ENCODE measurements at places on chromosomes 5 and 9. TPM values are rescaled to one million over a fixed set of nuclear protein-coding genes. Genes with fewer than 3 reads are reported as not detected.

GRCh38 chr5:81749192-81749560, 1.7 kb downstream of the SSBP2 start:
- no peak for ATAC-seq

- no peak for ATAC-seq
These were observed 500.3 kb upstream of the GRIA1 start for GRCh38 chr5:152990217-152990616.

DNA sequence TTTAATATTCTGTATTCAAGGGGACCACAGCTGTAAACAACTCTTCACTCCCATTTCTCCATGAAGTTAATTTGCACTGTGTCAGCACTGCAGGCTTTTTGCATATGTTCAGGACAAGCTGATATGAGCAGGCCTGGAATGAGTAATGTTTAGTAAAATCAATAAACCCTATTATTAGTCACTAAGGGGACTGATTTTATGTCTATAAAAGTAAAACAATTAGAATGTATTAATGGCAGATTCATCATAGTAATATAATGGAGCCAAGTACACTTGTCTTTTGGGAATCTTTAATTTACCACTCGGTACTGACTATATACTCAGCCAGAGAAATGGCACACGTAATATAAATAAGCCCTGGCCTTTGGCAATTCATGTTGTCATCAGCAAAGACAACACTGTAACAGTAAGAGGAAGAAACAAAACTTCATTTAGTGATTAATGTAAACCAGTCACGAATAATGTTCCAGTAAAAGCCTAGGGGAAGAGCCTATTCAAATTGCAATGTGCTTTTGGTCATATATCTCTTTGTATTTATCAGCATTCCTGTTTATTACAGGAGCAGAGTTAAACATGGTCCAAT, 111.6 kb downstream of the ZNF608 start:
- ATAC-seq = no peak

DNA sequence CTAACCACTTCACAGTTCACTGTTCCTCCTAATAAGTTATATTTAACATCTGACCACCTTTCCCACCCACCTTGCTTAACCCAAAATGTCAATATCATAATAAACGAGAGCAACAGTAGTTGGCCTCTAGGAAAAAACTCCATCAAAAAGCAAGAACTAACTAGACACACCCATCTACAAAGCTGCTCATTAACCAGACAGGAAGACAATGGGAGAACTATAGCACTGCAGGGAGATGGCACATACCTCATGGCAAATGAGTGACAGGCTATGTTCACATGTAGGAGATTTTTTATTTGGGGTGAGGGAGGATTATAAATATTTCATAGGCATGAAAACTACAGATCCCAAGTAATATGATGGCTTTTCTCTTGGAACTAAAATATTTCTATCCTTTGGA, 23.6 kb upstream of the CDK5RAP2 start:
- ATAC-seq = no peak

DNA sequence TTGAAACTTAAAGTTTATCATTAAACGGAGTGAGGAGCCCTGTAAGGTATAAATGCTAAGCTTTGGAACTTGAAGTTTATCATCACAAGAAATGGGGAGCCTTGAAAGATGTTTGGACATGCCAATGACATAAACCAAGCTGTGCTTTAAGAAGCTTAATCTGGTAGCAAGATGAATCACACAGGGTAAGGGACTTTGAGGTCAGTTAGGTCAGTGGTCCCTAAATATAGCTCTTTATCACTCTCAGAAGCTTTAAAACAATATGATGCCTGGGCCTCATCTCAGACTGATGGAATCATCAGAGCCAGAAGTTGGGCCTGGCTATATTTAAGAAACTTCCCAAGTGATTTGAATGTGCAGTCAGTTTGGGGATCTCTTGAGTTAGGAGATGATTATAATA, 85.7 kb downstream of the TNC start:
- no peak for ATAC-seq

GRCh38 chr5:102920762-102921161, 165.7 kb downstream of the PAM start:
- ATAC-seq = no peak

DNA sequence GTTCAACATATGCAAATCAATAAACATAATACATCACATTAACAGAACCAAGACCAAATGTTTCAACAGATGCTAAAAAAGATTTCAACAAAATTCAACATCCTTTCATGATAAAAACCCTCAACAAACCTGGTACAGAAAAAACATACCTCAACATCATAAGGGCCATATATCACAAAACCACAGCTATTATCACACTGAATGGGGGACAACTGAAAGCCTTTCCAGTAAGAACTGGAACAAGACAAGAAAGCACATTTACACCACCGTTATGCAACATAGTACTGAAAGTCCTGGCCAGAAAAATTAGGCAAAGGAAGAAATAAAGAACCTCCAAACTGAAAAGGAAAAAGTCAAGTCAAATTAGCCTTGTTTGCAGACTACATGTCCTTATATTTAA, 93.6 kb downstream of the DTWD2 start:
- ATAC-seq = no peak

- no peak for ATAC-seq
These were observed 90.2 kb downstream of the SAXO1 start for GRCh38 chr9:18942801-18943200.

- no peak for ATAC-seq
These were observed 153.2 kb downstream of the EDIL3 start for GRCh38 chr5:84231433-84231832.

DNA sequence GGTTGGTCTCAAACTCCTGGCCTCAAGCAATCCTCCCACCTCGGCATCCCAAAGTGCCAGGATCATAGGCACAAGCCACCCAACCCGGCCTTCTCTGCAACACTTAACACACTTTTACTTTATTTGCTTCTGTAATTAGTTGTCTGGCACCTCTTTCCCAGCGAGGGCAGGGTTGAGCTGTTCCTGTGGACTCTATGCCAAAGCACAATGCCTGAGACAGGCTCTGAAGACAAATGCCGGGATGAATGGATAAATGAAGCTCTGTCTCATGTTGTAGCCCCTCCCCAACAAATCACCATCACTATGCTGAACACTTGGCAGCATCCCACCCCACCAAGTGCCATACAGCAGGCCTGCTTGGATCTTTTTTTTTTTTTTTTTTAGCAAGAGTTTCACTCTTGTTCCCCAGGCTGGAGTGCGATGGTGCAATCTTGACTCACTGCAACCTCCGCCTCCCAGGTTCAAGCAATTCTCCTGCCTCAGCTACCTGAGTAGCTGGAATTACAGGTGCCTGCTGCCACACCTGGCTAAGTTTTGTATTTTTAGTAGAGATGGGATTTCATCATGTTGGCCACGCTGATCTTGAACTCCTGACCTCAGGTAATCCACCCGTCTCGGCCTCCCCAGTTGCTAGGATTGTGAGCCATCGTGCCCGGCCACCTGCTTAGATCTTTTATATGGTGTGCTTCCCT, 21.3 kb downstream of the GPX3 start:
- ATAC-seq = no peak

DNA sequence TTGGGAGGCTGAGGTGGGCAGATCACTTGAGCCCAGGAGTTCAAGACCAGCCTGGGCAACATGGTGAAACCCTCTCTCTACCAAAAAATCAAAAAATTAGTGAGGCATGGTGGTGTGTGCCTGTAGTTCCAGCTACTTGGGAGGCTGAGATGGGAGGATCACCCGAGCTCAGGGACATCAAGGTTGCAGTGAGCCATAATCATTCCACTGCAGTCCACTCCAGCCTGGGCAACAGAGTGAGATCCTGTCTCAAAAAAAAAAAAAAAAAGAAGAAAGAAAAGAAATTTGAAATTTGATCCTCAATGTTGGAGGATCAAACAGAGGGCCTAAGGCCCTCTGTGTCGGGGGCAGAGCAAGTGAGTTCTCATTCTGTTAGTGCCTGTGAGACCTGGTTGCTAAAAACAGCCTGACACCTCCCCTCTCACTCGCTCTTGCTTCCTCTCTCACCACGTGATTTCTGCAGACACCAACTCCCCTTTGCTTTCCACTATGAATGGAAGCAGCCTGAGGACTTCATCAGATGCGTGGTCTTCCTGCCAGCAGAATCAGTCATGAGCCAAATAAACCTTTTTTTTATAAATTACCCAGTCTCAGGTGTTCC, 8.4 kb upstream of the GOLPH3 start:
- ATAC-seq = no peak

DNA sequence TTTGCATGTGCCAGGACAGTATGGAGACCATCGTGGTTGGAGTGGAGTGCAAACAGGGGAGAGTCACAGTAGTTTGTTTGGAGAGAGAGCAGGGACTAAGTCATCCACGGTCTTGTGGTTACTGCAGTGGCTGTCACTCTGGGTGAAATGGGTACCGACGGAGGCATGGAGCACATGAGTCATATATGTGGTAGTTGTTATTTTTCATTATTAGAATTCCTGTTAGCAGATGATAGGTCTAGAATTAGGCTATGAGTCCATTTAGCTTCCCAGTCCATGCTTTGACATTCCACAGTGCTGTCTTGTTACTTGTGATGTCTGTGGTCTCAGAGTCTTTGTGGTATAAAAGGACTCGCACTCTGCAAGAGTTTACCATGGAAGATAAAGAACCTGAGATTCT, 303.9 kb downstream of the DMRT2 start:
- no peak for ATAC-seq

- no peak for ATAC-seq
These were observed 3.8 kb downstream of the SPRY4 start for GRCh38 chr5:142320851-142321560.

- no peak for ATAC-seq
These were observed 405.3 kb upstream of the RGMB start for GRCh38 chr5:98368141-98368540.

- no peak for ATAC-seq
These were observed 663 bp upstream of the ZNF366 start for GRCh38 chr5:72507907-72508238.

DNA sequence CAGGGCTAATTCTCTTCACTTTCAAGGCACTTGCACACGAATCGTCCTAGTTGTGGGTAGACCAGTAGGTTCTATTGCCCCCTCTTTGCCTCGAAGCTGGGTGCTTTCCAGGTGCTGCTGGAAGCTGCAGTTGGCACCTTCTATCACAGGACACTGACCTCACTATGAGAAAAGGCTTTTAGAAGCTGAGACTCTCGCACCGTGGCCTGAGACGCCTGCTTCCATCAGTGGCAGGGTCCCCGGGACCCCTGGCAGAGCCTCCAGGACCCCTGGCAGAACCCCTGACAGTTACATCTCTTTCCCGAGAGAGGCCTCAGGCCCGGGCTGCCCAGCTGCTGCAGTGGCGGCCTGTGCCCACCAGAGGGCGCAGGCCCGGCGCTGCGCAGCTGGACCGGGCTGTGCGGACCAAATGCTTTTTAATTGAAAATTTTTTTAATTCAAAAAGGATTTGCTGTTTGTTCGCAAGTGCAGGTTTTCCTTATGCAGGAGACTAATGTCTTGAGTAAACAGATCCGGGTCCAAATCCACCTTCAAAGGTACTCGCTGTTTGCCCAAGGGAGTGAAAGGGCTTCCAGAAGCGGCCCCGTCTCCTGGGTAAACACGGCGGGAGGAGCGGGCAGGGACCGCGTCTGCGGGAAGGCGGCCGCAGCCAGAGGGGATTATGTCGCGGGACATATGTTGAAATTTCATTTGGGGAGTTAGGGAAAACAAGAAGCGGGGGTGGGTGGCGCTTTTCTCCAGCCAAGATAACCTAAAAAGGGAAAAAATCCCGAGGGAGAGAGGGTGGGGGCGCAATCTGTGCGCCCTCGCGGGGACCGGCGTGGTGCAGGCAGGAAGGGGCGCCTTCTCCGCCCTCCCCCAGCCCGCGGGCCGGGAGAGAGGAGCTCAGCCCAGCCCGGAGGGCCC, 114.5 kb upstream of the LMX1B start:
- peak; percentile 66 for ATAC-seq

DNA sequence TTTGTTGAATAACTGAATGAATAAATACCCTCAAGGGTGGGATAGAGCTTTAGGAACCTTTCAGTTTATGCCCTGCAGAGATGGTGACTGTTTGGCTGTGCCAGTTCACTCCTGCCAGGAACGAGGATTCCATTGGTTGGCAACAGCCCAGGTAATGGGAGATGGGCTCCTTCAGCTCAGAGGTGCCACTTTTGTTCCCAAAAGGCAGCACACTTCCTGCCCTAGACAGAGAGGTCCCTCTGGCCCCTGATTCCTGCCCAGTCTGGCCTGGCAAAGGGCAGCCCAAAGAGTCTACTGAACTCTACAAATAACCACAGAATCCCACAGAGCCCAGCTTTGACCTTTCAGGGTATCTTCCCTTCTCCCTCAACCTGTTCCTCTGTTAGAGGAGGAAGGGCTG, 1.6 kb downstream of the C9orf152 start:
- no peak for ATAC-seq

The DNAH5 gene
- total RNA-seq = 1.1 TPM

GRCh38 chr5:24163091-24163490, 481.7 kb downstream of the CDH10 start:
- ATAC-seq = no peak

GRCh38 chr9:97675655-97676054, 21.5 kb downstream of the XPA start:
- no peak for ATAC-seq

- no peak for ATAC-seq
These were observed 300.0 kb downstream of the SH3GL2 start for GRCh38 chr9:17878810-17879370.

The SLC22A4 gene
- total RNA-seq = 1.1 TPM

DNA sequence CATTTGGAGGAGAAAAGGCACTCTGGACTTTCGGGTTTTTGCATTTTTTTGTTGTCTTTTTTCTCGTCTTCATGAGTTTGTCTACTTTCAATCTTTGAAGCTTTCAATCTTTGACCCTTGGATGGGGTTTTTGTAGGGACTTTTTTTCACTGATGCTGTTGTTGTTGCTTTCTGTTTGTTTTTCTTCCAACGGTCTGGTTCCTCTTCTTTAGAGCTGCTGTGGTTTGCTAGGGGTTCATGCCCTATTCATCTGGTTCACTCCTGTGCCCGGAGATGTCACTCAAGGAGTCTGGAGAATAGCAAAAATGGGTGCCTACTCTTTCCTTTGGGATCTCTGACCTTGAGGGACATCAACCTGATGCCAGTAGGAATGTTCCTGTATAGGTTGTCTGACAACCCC, 378.6 kb upstream of the TYRP1 start:
- ATAC-seq = no peak

DNA sequence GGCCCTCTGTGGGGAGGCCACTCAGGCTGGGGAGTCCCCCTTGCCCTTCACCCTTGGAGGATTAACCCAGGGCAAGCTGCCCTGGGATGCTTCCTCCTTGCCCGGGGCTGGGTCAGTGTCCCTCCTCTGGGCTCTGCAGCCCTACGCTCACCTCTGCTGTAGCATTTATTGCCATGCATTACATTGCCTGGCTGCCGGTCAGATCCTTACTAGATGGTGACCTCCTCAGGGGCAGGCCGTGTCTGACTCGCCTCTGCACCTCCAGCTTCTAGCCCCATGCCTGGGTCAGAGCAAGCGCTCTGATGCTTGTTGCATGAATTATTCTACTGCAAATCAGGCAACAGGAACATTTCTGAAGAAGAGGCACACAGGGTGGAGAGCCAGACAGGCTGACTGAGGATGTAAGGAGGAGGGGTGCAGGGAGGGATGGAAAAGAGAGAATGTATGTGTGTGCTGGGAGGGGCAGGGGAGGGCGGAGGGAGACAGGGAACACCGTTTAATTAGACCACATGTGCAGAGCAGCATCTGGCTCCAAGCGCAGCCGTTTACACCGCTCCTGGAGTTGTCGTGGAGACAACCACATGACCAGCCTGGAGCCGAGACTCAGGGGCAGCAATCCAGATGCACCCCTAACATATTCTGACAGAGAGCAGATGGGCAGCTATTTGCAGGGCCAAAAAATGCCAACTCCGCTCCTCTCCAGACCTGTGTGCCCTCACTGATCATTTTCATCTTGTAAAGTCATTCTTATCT, 117.0 kb downstream of the CRB2 start:
- no peak for ATAC-seq

GRCh38 chr5:151031554-151031953, 11.2 kb downstream of the GPX3 start:
- no peak for ATAC-seq

- ATAC-seq = no peak
These were observed 29.3 kb downstream of the PAPPA start for GRCh38 chr9:116182876-116183275.

Measured in gastroesophageal sphincter (tissue), 4 donors.